ENCODE measurements at places on chromosomes 1 and 21. TPM values are rescaled to one million over a fixed set of nuclear protein-coding genes. Genes with fewer than 3 reads are reported as not detected.

GABPA gene
- total RNA-seq, result 16.0 TPM

CYP2J2 gene
- total RNA-seq, result 8.8 TPM

AKR7A3 gene
- 0.88 TPM for total RNA-seq

TESK2 gene
- total RNA-seq, result 5.2 TPM

LRRC71 gene
- not detected for total RNA-seq

IL10 gene
- 0.84 TPM for total RNA-seq

FCRL2 gene
- total RNA-seq, result 0.56 TPM

PTGS2 gene
- 0.80 TPM for total RNA-seq

VASH2 gene
- total RNA-seq, result 0.36 TPM

PLA2G2A gene
- 10.9 TPM for total RNA-seq

ABCD3 gene
- 30.3 TPM for total RNA-seq

GPX7 gene
- 1.6 TPM for total RNA-seq

OR10Z1 gene
- not detected for total RNA-seq

GOLT1A gene
- total RNA-seq, result not detected

GJA9 gene
- total RNA-seq, result 0.44 TPM

TMEM51 gene
- 22.5 TPM for total RNA-seq

TGFB2 gene
- total RNA-seq, result 0.44 TPM

TEDDM1 gene
- not detected for total RNA-seq

G0S2 gene
- total RNA-seq, result 2.3 TPM

FAM72B gene
- total RNA-seq, result 2.1 TPM

HSD3B2 gene
- 0.32 TPM for total RNA-seq

GPR25 gene
- 0.32 TPM for total RNA-seq

DNAJC6 gene
- total RNA-seq, result 0.20 TPM

COL6A2 gene
- total RNA-seq, result 20.5 TPM

LMX1A gene
- total RNA-seq, result 0.04 TPM

PAQR7 gene
- 11.1 TPM for total RNA-seq

TRPM2 gene
- 1.2 TPM for total RNA-seq

FAM131C gene
- 0.80 TPM for total RNA-seq

LYPD8 gene
- total RNA-seq, result not detected

DIO1 gene
- total RNA-seq, result not detected

CYP4X1 gene
- total RNA-seq, result 25.1 TPM

C2CD4D gene
- 0.24 TPM for total RNA-seq

CD53 gene
- total RNA-seq, result 5.1 TPM

TSPAN2 gene
- 0.68 TPM for total RNA-seq

GUCA2B gene
- total RNA-seq, result not detected

DMRTA2 gene
- 1.7 TPM for total RNA-seq

SPRR2A gene
- total RNA-seq, result 5,244 TPM

FASLG gene
- not detected for total RNA-seq

PTPRC gene
- total RNA-seq, result 3.5 TPM

FCMR gene
- total RNA-seq, result 2.9 TPM

RNF2 gene
- 12.6 TPM for total RNA-seq

TUT4 gene
- total RNA-seq, result 21.9 TPM

HSD11B1 gene
- 0.36 TPM for total RNA-seq

RBM11 gene
- total RNA-seq, result 2.1 TPM

TRIM17 gene
- total RNA-seq, result 1.3 TPM

ARMH1 gene
- total RNA-seq, result not detected

RGS13 gene
- total RNA-seq, result not detected

CLCA1 gene
- 0.08 TPM for total RNA-seq

OR2T2 gene
- total RNA-seq, result not detected

MYCL gene
- 16.9 TPM for total RNA-seq

TSACC gene
- 0.80 TPM for total RNA-seq

KRTAP13-2 gene
- total RNA-seq, result not detected

C1QA gene
- total RNA-seq, result 10.4 TPM

ARL8A gene
- total RNA-seq, result 38.3 TPM

CASQ2 gene
- total RNA-seq, result 0.92 TPM

GNB1 gene
- total RNA-seq, result 148 TPM

LCE3D gene
- 7.7 TPM for total RNA-seq

NBPF10 gene
- 3.6 TPM for total RNA-seq
